ENCODE measurements at places on chromosomes 2 and 18.
A peak's percentile ranks its signal among the peaks of the same experiment; 100 is the strongest.

DNA sequence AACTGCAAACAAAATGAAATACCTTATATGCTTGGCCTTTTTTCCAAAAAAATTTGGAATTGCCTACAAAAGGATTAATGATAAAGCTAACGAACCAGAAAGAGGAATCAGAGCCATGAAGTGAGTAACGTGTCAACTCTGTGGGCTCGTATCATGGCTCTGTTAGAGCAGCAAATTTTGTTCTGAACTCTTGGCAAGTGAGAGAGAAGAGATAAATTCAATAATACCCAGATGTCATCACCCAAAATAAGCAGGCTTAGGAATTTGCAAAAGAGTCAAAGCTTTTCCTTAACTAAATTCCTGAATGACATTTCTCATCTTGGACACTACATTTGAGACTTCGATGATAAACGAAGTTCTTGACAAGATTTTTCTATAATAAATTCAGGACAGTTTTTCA lies 4.4 kb downstream of the TXNDC2 start:
- peak; percentile 32 for DNase-seq

GRCh38 chr2:136034629-136035028 lies 49.2 kb upstream of the DARS1 start:
- DNase-seq: no peak

DNA sequence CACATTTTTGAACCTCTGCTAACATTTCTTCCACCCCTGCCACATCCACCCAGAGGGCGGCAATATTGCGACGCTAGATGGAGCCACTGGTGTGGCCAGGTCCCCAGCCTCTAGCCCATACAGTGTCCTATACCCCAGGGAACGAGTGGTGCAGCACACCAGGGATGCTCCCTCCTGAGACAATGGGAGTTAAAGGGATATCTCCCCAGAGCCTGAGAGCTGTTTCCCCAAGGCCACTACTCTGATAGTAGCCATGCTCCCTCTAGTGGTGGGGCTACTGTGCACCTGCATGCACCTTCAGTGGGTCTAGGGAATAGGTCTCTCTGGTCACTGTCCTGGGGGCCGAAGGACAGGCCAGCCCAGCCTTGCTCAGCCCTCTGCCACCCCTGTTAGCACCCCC lies 336.4 kb upstream of the FSHR start:
- DNase-seq: peak; percentile 4

- DNase-seq: no peak
Measured at GRCh38 chr2:130351711-130352110, 4.1 kb upstream of the PTPN18 start.

- peak; percentile 7 for DNase-seq
Measured at GRCh38 chr18:75127143-75128021, 81.6 kb downstream of the PTGR3 start.

DNA sequence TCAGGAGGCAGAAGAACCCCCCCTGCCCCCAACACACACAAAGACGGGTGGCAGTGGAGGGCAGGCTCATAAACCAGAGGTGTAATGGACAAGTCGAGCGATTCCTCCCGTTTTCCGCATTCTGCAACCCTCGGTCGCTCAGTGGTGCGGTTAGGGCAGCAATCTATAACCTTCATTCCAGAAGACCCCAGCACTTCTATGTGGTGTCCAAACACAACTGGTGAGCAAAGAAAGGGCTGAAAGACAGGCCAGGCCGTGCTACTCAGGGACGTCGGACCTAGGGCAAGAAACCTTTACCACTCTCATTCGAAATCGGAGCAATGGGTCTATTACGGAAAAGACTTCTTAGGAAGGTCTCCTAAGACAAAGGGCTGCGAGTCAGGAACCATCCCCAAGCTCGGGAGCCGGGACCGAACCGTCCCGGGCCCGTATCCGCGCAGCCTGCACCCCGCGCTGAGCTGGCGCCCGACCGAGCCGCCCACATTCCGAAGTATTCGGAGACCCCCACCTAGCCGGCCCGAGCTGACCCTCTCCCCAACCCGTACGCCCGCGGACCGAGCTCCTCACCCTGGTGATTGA lies 568 bp downstream of the ARL5A start:
- DNase-seq: peak; percentile 20

DNA sequence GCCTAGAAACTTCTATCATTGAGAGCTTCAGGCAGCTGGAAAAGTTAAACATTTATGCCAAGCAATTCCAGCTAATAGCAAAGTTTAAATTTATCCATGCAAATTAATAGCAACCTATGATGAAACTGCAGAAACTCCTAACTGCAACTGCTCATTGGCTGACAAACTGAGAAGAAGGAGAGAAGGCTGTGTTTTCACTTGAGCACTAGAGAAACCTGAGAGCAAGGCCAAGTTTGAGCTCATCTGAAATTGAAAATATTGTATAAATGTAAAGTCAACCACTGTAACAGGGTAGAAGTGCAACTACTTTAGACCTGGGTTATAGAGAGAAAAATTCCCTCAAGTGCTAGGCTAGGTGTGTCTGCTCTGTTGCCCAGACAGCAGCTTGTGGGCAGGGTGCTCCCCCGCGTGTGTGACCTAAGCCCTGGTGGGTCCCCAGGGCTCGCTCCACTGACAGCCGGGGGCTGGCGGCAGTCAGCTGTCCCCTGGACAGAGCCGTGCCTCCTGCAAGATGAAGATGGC lies 50.2 kb downstream of the CABYR start:
- no peak for DNase-seq

- peak; percentile 27 for DNase-seq
Measured at GRCh38 chr2:238117199-238118154, 17.3 kb downstream of the ESPNL start.

DNA sequence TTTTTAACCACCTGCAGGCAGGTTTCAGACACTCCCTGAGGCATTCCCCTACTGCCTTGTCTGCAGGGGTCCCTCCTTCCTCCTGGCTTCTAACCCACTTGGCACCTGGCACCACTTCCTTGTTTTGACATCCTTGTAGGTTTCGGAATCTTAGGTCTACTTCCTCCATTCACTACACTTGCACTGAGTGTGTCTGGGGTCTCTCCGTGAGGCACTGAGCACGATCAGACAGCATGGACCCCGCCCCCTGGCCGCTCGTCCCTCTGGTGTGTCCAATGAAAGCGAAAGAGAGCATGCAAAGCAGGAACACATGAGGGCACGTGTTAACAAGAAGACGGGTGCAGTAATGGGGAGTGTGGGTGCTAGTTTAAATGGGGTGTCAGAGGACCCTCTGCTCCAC lies 63.8 kb downstream of the HAUS1 start:
- DNase-seq: no peak

GRCh38 chr2:235433860-235434259 lies 60.0 kb upstream of the AGAP1 start:
- peak; percentile 22 for DNase-seq

- no peak for DNase-seq
Measured at GRCh38 chr18:57089702-57090101, 57.2 kb upstream of the BOD1L2 start.

DNA sequence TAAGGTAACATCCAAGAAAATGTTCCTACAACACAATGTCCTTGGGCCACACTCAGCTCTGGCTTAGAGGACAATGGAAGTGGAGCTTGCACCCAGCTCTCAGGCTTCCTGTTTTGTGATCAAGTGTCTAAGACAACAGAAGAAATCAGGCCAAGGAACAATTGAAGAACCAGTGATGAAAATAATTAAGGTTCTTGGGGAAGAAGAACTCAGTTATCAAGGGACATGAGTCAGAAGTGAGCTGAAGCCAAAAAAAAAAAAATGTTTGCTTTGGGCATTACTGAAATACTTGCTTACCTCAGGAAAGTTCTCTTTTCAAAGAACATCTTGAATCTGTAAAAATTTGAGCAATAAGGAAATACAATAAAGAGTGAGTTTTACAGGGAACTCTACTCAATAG lies 299.0 kb downstream of the FBXO15 start:
- peak; percentile 83 for DNase-seq

GRCh38 chr2:60433018-60433596 lies 120.3 kb downstream of the BCL11A start:
- no peak for DNase-seq

DNA sequence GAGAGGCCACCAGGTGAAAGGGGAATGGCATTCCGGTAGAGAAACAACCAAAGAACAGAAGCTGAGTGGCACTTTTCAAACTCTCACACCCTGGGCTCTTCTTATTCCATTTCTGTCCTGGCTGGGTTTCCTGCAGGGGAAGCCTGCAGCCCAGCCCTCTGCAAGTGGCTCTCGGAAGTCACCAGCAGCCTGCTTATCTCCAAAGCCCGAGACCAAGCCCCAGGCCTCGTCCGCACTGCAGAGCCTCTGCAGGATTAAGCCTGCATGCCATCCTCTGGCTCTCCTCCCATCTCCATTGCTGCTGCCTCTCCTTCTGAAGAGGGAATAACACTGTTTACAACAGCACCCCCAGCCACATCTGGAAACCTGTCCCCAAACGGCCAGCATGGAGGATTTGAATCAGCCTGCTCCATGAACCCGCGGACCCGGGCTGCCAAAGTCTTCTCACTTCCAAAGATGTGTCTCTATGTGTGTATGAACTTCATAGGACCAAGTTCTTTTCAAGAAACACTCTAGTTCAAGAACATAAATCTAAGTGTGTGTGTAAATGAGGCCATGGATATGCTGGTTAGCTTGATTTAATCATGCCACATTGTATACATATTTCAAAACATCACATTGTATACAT lies 54.2 kb downstream of the DIPK1C start:
- no peak for DNase-seq

DNA sequence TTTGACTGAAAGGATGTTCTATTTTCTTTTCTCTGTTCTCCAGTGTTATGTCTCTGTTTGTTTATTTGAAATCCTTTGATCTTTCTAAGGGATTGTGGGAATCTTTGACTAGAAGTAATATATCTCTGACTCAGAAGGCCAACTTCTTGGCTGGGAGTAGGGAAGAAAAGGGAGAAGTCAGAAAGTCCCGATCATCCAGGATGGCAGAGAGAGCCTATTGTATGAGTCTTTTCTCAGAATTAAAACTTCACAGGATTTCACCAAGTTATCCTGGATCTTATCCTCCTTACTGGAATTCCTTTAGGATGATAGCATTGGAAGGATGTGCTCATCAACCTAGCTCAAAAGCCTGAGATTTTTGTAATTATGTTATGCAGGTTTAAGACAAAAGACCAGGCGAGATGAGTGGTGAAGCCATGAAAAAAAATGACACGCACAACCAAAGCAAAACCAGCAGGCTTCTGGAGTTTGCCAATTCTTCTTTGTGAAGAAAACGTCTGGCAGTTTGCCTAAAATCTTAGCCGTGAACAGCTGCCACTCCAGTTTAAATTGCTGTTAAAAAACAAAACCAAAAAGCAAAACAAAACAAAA lies 383.6 kb upstream of the SMIM21 start:
- DNase-seq: peak; percentile 11

- DNase-seq: no peak
Measured at GRCh38 chr2:157789933-157790511, 86.1 kb downstream of the ACVR1 start.

- DNase-seq: no peak
Measured at GRCh38 chr2:84939426-84940087, 31.4 kb upstream of the KCMF1 start.

GRCh38 chr2:213243189-213244044 lies 40.8 kb upstream of the SPAG16 start:
- no peak for DNase-seq

- no peak for DNase-seq
Measured at GRCh38 chr2:202604699-202605098, 30.1 kb upstream of the FAM117B start.

DNA sequence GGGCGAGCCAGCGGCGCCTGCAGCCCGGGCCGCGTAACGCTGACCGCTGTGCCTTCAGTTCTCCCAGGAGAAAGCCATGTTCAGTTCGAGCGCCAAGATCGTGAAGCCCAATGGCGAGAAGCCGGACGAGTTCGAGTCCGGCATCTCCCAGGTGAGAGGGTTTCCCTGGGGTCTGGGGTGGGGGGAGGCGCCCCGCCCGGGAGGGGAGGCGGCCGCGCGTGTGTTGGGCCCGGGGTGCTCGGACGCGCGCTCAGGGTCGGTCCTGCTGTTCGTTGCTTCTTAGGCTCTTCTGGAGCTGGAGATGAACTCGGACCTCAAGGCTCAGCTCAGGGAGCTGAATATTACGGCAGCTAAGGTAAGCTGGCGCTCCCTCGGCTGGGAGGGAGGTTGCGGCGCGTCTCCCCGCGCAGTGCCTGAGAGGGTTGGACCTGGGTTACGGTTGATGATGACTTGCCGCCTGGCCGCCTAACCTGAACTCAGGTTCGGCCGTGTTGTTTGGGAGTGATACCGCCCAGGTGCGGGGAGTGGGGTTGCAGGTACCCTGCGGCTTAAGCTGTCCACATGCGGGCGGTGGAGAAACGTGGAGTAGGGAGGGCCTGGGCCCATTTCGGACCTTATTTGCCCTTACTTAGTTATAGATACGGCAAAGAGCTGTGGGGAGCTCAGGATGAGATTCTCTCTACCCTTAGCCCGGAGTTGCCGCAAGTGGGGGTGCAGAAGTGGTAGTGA lies 638 bp downstream of the RPS7 start:
- DNase-seq: no peak

GRCh38 chr2:95392730-95393455 lies 9.6 kb upstream of the FAHD2A start:
- DNase-seq: no peak

GRCh38 chr2:1546901-1547300 lies 133.6 kb downstream of the TPO start:
- no peak for DNase-seq

- DNase-seq: peak; percentile 62
Measured at GRCh38 chr18:11251229-11251890, 102.0 kb upstream of the PIEZO2 start.

DNA sequence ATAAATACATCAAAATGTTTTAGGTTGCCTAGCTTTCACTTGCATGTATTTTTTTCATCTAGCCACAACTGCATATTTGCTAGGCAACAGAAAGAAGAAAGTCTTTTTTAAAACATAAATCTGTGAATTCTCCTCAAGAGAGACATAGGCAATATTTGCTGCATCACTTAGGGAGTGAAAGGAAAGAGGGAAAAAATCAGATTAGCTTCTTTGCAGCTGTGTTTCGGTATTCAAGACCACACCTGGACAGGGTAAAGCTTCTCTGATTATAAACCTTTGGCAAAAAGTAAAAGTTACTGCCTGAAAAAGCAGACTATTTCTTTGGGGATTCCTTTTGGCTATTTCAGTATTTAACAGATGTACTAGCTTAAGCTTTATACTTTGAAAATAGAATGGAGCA lies 280.9 kb upstream of the ZSWIM2 start:
- DNase-seq: no peak

DNA sequence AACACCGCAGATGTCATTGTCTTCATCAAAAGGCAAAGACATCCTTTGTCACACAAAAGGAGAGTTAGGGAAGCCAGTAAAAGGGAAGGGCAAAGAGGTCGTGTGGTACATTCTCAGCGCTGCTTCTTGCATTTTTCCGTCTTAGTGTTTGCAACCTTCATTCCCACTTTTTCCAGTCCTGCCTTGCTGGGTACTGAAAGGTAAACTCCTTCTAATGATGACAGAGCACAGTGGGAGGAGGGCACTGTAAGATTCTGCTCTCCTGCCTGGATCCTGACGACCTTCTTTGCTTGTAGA lies 424.3 kb upstream of the MEX3C start:
- no peak for DNase-seq

GRCh38 chr2:219525533-219526232 lies 11.4 kb downstream of the ASIC4 start:
- no peak for DNase-seq

- DNase-seq: peak; percentile 44
Measured at GRCh38 chr2:127771756-127772155, 39.2 kb downstream of the WDR33 start.

Data from fibroblast of skin of scalp (primary cell).